ENCODE measurements at places on chromosomes 1 and 21.

DNA sequence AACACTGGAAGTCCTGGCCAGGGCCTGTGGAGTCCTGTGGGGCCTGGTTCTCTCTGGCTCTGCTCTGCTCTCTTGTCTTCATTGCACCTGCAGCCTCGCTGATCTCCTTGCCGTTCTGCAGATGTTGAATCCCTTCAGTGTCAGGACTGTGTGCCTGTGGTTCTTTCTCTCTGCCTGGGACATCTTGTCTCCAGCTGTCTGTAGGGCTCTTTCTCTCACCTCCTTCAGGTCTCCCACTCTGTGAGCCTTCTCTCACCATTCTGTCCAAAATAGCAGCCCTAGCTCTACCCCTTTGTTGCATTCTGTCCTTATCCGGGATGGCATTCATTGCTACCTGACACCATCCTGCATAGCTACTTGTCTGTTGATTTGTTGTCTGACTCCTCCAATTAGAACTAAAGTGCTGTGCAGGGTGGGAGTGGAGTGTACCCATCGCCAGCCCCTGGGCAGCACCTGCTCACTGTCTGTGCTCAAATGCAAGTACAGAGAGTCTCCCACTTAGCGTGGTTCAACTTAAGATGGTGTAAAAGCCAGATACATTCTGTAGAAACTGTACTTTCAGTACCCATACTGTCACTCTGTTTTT lies 8.9 kb downstream of the PGBD2 start:
- no peak for DNase-seq

GRCh38 chr21:20999659-21000058 lies 1.4 kb downstream of the NCAM2 start:
- DNase-seq, result no peak

- no peak for DNase-seq
Observed at GRCh38 chr1:53249706-53250105, 11.4 kb upstream of the MAGOH start.

GRCh38 chr1:84540759-84541158 lies 33.5 kb downstream of the CTBS start:
- DNase-seq, result no peak

DNA sequence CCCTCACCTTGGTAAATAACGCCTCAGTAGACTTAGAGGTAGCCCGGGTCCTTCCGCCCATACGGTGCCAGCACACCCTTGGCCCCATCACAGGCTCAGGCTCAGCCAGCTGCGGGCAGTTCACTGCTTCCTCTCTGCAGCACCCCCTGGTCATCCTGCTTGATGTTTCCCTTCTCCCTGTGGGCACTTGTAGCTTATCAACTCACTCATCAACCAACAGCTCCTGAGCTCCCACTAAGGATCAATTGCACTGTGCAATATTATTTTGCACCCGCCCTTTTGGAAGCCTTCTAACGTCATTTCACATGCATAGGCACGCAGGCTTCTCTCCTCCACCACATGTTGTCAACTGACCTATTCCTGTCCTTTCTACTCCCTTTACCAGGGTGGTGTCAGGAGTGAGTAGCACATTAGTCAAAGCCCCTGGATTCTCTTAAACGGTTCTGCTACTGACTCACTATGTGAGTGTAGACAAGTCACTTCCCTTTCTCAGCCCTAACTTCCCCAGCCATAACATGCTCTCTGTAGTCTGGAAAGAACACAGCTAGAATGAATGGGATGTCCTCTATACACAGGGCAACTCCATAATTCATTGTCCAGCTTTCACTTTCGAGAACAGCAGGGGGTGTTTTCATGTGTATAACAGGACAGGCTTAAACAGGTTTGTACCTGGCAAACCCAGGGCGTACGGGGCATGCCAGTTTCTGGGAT lies 47.1 kb upstream of the IRF2BP2 start:
- peak; percentile 95 for DNase-seq

GRCh38 chr1:23244256-23244761 lies 27.0 kb upstream of the HTR1D start:
- DNase-seq, result no peak

GRCh38 chr1:93692026-93692425 lies 10.4 kb upstream of the BCAR3 start:
- no peak for DNase-seq

- peak; percentile 52 for DNase-seq
Observed at GRCh38 chr1:164611754-164612642, 53.0 kb downstream of the PBX1 start.

GRCh38 chr1:160096274-160097116 lies 1.9 kb downstream of the IGSF8 start:
- DNase-seq, result no peak

DNA sequence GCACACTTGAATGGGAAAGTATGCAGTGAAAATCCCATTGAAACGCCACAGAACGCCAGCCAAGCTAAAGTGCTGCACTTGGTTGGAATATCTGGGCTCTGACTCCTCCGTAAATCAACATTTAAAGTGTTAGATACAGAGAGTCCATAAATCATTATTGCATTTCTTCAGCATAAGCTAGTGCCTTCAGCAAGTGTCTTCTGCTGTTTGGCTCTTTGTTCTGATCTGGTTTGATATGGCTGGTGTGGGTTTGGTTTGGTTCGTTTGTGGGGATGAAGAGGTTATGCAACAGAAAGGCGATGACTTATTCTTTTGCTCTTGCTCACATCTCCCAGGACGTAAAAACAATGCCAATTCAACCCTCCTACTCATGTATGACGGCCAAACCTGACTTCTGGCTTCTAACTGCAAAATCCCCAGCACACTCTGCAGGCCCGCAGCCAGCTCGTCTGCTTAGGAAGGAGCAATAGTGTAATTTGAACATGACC lies 121.8 kb upstream of the ERG start:
- DNase-seq, result no peak

DNA sequence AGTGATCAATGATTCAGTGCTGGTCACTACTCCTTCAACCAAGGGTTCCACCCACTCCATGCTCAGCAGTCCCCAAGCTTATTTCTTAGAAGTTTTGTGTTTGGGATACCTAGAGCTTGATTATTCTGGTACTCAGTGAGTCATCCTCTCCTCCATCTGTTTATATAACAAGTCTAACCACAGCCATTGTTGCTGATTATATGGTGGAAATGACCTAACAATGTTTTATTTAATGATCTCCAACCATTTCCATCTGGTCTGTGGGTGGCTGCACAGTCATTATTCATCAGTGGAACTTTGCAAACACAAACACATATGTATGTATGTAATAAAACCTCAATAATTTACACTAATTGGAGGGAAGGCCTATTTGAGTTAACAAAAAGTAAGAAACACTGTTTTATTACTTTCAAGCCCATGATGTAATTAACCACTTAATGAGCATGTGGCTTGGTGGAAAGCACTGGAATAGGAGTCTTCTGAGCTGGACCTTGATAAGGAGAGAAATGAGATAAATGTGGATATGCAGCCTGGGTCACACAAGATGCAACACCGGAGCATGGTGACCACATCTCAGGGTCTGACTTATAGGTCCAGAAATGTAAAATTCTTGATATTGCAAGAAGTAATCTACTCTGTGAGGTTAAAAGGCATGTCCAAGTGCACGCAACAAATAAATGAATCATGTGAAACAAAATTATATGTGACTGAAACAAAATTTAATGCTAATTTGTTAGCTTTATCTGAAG lies 99.0 kb upstream of the WLS start:
- DNase-seq, result peak; percentile 92

DNA sequence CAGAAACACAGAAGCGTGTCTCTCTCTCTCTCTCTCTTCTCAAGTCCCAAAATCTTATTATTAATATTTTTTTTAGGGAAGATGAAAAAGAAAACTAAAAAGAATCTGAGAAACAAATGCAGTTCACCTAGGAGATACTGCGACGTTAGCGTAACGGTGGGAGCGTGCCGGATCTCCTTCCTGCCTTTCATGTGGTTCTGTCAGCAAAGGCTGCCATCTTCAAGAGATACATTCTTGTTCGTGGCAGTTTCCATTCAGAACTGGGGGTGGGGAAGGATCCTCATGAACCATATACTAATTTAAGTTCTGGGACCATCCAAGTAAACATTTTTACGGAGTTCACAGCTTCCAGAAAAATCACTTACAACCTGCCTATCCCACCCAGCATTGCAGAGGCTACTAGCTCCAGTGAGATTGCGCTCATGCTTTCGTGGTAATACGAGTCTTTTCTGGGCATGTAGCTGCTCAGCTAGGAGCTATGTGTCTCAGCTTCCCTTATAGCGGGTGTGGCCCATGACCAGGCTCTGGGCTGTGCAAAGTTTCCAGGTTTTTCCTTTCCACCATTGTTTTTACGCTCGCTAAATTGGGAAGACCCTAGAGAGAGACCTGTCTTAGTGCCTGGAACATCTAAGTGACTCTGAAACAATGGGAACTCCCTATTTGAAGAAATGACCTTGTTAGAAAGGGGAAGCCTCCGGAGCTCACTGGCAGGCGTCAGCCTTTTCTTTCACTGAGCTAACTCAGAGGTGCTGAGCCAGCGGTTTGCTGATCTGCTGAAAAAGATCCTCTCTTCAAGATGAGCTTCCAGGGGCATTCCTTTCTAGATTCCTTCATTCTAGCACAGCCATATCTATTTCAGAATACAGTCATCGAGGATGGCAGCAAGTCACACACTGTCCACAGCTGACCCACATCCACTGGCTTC lies 17.3 kb downstream of the SLAMF1 start:
- DNase-seq, result no peak

- DNase-seq, result no peak
Observed at GRCh38 chr1:29736582-29737188, 500.4 kb downstream of the PTPRU start.

DNA sequence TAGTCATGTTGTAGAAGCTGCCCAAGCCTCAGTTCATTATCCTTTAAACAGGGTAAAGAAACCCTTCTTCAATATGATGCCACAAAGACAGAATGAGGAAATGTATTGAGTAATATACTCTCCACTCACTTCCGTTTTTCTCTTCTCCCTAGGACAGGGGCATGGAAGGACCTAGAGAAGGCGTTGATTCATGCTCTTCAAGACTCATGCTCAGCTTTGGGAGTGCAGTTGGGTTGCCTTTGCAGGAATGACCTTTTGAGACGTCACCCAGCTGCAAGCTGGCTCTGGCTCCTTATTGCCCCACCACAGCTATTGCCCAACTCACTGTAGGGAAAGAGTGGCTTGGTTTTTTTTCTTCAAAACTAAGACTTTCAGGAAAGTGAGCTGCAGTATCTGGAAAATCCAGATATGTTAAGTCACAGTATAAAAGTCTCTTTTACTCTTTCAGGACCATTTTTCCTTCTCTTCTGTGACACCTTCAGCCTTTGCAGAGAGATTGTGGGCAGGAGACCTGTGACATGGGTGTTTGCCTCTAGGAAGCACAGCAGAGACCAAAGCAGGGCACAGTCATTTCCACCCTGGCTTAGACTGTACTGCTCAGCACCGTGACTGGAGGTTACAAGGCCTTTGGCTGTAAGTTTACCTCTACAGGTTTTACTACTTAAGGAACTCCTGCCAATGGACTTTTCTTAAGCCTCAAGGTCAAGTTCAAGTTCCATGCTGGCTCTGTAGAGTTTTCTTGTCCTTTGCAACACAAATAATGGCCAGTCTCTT lies 39.5 kb downstream of the XCL2 start:
- DNase-seq, result no peak

All from non-pigmented ciliary epithelial cell (primary cell).